ENCODE measurements at places on chromosomes 11 and 22.

GRCh38 chr22:31776231-31776630, 22.4 kb downstream of the DEPDC5 start:
- no peak for ATAC-seq

DNA sequence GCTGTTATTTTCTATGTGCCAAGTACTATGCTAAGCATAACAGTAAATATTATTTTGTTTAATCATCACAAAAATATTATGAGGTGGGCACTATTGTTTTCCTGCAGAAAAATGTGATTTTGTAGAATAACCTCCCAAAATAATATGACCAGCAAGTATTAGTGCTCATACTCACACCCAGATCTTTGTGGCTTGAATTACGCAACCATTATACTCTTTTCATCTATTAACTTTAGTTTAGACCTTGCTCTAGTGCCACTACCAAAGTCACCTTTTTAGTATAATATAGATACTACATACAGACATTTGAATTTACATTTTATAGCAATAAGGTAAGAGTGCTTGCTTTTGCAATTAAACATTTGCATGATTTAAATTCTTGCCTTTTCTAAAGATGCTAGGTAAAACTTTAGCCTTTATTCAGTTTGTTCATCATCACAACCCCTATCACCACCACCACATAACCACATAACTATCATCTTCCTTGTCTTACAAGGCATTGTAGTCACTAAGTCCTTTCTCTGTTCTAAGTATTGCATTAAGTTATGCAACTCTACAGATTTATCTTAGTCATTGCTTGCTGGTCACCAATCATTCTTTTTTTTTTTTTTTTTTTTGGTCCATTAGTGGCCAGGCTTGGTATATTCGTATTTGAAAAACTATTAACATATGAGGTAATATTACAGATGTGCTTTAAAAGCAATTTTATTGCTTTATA, 68.4 kb downstream of the GAS2 start:
- ATAC-seq = no peak

DNA sequence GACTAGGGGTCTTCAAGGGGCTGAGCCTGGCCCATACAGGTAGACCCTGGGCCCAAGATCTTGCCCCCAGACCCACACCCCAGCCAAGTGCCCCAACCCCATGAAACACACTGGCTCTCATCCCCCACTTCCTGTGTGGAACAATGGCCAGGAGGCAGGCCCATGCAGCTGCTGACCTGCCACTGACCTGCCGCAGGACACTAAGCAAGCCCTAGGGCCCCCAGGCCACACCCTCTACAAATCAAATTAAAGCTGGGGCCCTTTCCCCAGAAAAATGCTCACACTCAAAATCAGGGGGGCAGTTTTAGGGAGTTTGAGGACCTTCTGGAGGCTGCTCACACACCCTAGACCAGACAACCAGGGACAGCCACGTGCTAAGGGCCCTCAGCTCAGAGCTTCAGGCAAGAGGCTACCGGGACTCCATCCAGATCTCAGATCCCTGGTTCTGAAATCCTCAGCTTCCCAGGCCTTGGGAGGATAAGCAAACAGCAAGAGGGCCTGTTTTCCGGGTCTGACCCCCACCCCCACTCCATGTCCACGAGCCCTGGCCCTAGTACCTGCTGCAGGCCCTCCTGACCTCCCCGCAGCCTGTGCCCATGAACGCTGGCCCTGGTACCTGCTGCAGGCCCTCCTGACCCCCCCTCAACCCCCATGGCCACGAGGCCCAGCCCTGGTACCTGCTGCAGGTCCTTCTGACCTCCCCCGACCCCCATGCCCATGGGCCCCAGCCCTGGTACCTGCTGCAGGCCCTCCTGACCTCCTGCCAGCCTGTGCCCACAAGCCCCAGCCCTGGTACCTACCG, 10.0 kb downstream of the CARD10 start:
- ATAC-seq = peak; percentile 35

- no peak for ATAC-seq
Observed at GRCh38 chr11:64297699-64298358, 2.3 kb upstream of the CATSPERZ start.

DNA sequence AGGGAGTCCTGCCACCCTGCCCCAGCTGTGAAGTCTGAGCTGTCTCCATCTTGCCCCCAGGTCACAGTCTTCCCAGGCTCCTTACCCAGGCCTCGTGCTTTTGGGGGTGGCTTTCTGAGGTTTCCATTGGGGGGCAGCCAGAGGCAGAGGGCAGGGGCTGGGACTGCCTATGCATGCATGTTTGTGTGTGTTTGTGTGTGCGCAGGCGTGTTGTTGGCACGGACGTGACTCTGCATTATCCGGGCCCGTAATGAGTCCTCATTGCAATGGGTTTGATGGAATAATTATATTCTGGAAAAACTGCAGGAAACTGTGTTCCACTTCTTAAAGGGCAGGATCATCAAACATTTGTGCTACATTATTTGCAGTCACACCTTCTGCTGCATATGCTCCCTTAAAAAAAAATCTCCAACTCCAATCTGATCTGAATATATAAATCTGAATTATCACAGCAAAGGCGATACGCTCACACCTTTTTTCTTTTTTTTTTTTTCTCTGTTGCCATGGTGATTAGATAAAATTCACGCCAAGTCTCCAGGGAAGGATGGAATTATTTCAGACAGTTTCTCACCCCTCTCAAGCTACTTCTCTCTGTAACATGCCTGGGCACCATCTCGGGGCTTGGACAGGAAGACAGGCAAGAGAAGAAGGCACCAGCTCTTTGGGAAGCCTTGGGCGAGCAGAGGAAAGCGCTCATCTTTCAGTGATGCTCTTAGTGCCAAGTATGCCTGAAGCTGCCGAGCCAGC, 45.9 kb downstream of the DSCAML1 start:
- no peak for ATAC-seq

GRCh38 chr22:49613511-49614270, 214.0 kb downstream of the BRD1 start:
- ATAC-seq = no peak

GRCh38 chr22:49855251-49855911, 1.7 kb downstream of the ZBED4 start:
- ATAC-seq = no peak

DNA sequence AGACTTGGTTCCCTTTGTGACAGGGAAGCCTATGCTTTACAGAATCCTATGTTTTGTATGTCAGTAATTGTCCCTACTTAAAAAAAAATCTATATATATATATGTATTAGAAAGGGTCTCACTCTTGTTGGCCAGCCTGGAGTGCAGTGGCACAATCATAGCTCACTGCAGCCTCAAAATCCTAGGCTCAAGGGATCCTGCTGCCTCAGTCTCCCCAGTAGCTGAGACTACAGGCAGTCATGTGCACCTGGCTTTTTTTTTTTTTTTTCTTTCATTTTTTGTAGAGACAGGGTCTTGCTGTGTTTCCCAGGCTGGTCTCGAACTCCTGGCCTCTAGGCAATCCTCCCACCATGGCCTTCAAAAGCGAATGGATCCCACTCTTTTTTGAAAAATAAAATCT, 2.1 kb upstream of the NEAT1 start:
- no peak for ATAC-seq

- ATAC-seq = no peak
Observed at GRCh38 chr11:43269254-43269918, 42.4 kb upstream of the API5 start.

DNA sequence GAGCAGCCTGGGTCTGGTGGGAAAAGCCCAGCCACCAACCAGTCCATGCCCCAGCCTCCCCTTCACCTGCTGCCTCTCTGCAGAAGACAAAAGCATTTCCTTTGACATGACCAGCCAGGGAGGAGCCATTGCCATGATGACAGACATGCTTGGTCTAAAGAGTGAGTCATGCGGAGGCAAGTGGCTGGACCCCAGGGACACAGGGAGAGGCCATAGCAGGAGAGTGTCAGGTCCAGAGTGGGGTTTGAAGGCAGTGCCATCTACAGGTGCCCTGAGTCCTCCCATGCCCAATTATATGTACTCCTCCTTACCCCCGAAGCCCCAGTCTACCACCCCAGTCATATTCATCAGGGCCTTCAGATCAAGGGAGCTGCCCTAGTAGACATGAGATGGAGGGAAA, 67.4 kb downstream of the SCN3B start:
- ATAC-seq = no peak

DNA sequence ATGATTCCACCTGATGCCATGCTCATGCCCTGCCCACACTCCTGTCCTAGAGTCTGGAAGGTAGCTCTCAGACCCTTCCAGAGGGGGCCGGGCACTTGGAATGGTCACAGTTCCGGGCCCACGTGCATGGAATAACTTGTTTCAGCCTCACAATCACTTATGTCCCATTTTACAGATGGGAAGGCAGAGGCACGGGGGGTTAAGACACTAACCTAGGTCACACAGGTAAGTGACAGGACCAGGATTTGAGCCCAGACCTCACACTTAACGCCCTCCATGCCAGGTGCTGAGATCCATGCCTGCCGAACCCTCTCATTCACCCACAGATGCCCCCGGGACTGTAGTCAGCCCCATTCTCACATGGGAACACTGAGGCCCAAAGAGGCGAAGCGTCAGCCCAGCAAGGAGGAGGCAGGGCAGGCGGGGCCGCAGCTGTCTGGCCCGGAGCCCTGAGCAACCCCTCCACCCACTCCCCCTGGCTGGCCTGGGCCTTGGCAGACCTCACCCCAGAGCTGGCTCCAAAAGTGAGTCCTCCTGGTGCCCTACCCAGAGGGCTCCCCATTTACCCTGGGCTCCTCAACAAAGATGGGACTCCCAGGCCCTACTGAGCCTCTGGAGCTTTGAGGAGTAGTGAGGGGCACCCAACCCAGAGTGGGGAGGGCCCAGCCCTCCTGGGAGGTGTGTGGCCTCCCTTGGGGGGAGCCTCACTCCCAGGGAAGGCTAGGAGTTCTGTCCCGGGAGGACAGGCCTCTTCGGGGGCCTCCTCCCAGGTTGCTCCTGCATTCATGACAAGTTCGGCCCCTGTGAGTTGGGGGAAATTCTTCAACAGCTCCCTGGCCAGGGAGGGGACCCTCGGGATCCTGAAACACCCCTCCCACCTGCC, 2.4 kb upstream of the ALDH3B1 start:
- ATAC-seq = no peak

DNA sequence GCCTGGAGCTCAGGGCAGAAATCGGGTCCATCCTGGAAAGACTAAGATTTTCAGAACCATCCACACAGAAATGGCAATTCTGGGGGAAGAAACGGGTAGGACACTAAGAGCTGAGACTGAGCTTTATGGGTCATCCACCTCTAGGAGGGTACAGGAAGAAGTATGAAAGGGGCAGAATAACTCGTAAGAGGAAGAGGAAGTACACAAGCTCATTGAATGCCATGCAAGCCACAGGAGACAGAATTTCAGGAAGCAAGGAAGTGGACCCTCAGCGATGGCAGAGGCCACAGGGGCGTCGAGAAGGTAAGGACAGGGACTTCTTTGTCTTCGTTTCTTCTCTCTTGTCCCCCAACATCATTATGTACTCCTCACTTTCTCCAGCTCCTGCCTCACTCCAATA, 169.6 kb downstream of the MAML2 start:
- ATAC-seq = no peak

DNA sequence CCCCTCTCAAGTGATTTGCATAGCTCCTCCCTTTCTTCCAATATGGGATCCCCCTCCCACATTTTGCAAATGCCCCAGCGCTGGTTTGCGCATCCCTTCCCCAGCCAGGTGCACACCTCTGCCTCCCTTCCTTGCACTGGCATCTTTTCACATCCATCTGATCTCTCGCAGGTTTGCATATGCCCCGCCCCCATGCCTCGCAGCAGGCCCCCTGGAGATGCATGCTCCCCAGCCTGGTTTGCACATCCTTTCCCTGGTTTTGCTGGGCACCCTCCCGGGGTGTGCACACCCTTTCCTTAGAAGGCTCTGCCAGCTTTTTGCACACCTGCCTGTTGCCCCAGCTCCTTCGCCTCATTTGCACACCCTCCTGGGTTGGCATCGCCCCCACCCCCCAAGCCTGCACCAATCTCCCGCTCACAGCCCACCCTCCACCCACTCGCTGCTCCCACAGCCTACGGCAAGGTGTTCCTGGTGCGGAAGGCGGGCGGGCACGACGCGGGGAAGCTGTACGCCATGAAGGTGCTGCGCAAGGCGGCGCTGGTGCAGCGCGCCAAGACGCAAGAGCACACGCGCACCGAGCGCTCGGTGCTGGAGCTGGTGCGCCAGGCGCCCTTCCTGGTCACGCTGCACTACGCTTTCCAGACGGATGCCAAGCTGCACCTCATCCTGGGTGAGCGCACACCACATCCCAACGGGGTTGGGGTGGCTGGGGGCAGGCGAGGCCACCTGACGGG, 917 bp downstream of the RPS6KA4 start:
- no peak for ATAC-seq

- no peak for ATAC-seq
Observed at GRCh38 chr11:86664930-86665329, 7.5 kb downstream of the ME3 start.

DNA sequence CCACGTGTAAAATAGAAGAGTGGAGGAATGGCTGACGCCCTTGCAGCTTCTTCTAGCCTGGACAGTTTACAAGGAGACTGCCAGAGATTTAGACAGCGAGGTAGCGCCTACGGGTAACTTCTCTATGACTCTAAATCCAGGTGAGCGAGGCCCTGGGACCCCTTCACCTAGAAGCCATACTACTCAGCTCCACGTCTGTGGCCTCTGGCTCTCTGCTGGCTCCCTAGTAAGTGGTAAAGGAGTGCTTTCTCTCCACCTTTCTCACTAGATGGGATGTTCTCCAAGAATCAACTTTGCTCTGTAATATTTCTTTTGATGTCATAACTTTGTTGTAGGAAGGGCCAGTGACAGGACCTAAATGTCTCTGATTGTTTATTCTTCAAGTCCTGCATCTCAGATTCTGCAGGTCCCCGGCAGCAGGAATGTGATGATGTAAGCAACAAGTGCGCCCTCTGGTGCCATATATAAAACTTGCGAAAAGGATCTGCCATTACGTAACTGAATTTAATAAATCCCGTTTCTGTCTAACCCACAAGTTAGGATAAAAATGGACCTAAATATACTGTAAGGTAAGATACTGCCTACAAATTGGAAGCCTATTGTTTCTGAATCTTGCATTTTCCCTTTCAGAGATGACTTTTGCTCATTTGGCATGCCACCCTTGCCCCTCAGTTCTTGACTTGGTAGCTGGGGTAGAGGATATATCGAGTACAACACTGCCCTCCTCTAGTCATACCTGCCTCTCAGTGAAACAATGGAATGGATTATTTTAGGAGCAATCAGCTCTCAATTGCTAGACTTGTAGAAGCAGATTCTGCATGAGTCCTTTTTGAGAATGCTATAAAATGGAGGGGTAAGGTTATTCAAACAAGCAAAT, 11.0 kb upstream of the PTPN5 start:
- ATAC-seq = no peak

GRCh38 chr22:47209547-47210023, 447.1 kb downstream of the TBC1D22A start:
- ATAC-seq = no peak

DNA sequence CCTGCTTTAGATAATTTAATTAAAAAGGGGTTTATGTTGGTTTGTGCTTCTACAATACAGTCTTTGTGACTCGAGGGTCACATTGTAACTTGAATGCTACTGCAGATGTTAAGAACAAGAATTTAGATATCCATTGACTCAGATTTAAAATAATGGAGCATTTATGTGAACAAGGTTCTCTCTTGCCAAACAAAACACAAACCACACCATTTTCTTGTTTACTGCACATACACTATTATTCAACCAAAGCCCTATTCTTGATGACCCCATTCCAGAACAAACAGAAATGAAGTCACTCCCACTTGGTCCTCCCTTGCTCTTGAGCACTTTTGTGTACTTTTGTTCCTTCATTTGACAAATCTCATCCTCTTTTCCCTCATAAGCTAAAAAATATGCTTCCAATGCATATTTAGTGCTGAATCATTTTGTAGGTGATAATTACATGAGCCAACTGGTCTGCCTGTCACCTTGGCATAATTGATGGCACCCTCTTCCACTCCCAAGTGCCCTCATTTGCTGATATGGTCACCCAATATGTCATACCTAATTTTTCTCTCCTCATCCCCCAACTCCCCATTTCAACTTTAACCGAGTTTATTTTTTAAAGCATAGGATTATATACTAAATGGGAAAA, 2.8 kb downstream of the C11orf71 start:
- no peak for ATAC-seq
